ENCODE measurements at places on chromosomes 13 and 19.

DNA sequence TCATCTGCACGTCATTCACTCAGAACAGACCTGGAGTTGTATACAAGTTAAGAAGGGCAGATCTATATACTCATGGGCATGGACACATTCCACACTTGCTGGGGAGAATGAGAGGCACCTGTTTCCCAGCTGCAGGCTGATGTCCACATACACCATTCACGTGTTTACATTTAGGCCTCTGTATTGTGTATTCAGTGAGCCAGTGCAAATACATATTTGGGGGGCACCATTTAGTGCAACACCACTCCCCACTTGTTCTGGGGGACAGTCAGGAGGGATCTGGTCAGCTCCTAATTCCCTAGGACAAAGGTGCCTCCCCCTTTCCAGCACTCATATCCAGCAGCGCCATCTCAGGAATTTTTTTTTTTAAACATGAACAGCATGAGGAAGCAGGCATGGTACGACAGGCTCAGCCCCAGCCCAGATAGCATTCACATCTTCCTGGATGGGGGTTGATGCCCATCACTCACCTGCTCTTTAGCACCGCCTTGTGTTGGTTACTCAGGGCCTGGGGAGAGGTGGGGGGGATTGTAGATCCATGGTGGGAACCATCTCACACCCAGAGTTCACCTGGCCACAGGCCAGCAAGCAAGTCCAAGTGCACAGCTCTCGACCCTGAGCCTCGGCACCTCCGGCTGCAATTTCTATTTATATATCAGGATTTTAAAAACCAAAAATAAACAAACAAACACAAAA, 56.9 kb upstream of the ZNF254 start:
- DNase-seq, result no peak

- no peak for DNase-seq
Measured at GRCh38 chr13:27083183-27083582, 88.4 kb downstream of the USP12 start.

- no peak for DNase-seq
Measured at GRCh38 chr13:42298392-42298791, 26.4 kb downstream of the AKAP11 start.

DNA sequence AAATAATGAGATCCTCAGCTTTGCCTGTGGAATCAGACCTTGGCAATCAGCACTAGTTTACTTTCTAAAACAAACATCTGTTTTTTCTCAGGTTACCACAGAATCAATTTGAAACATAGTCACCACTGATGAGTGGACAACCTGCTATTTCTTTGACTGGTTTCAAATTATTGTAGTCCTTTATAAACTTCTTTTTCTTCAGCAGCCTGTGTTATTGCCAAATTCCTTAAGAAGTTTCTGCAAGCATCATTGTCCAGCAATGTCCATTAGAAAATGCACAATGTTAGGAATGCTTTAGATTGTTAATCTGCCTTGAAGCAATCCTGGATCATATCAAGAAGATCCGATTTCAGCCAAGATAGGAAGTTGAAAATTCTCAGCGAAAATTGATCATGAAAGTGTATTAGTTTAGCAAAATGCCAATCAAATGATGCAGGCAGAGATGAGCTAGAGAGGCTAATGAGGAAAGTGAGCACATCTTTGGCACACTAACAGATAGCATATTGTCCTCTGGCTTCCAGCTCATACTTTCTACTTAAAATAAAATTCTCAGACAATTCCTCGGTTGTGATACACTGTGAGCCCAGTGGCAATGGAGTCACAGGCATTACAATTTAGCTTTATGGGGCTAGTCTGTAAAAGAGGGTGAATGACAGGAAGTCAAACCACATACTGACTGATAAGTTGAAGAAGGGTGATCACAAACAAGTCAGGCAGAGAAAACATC, 270.6 kb downstream of the SLITRK6 start:
- DNase-seq, result no peak

DNA sequence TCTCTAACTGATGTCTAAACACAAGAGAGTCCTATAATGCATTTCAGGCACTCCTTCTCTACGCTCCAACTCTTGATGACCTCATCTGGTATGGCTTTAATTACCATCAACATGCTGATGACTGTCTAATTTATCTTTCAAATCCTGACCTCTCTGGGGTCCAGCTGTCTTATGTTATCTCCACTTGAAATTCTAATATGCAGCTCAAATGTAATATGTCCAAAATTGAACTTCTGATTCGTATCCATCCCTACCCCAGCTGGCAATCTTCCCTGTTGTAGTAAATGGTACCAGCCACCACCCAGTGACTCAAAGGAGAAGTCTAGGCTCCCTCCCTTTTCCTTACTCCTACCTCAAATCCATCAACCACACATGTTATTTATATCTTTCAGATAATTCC, 288.0 kb upstream of the SLC10A2 start:
- no peak for DNase-seq

DNA sequence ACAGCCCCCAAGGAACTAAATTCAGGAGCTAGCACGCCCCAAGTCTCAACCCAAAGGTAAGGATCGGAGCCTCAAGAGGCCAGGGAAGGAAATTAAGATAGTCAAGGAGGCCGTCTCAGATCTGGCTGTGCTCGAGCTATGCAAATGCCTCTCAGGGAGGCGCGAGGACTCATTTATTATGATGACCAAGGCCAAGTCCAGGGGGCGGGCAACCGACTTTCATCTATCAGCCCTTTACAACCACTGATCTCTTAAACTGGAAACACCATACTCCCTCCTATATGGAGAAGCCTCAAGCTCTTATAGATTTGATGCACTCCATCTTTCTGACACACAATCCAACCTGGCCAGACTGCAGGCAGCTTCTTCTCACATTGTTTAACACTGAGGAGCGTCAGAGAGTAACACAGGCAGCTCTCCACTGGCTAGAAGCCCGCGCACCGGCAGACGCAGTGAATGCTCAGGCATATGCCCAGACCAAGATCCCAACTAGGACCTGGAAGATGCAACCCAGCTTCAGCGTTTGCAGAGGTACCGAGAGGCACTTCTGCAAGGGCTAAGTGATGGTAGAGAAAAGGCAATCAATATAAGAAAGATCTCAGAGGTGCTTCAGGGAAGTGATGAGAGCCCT, 9.6 kb upstream of the SLC15A1 start:
- DNase-seq, result no peak

GRCh38 chr19:39356647-39357046, 14.4 kb downstream of the SAMD4B start:
- no peak for DNase-seq

GRCh38 chr13:75530549-75530961, 7.1 kb downstream of the COMMD6 start:
- DNase-seq, result no peak

Data from GM19239 (cell line).